Activated T-helper 9 cell treated with anti-CD3 and anti-CD28 coated beads, Interleukin-2, amount 50 U/mL, for 16 hours (primary cell): ENCODE measurements at places on chromosomes 5 and 9.
A peak's percentile ranks its signal among the peaks of the same experiment; 100 is the strongest.

DNA sequence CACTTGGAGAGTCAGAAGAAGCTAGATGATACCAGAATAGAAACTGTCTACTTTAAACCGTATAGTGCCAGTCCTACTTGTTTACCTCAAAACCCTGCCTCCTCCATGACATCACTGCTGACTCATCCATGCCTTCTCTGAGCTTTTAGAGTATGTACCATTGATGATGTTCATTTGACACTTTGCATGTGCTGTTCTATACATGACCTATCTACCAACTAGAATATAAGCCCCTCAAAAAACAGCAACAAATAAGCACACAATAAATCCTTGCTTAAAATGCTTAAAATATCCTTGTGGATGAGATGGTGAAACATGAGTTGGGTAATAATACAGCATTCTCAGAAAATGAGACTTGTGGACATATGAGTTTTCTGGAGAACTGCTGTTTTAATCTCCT lies 2.6 kb downstream of the CTNNAL1 start:
- peak; percentile 43 for DNase-seq

DNA sequence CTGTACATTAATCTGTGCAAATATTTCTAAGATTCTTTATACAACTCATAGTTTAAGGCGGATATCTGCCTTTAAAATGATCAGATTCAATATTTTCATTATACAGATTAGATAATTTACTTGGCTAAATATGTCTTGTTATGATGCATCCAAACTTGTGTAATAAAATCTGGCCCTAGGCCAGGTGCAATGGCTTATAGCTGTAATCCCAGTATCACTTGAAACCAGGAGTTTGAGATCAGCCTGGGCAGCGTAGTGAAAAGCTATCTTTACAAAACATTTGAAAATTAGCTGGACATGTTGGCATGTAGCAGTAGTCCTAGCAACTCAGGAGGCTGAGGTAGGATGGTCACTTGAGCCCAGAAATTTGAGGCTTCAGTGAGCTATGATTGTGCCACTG lies 2002.2 kb upstream of the ACO1 start:
- no peak for DNase-seq

GRCh38 chr5:108064302-108064701 lies 317.6 kb downstream of the FBXL17 start:
- DNase-seq: no peak

DNA sequence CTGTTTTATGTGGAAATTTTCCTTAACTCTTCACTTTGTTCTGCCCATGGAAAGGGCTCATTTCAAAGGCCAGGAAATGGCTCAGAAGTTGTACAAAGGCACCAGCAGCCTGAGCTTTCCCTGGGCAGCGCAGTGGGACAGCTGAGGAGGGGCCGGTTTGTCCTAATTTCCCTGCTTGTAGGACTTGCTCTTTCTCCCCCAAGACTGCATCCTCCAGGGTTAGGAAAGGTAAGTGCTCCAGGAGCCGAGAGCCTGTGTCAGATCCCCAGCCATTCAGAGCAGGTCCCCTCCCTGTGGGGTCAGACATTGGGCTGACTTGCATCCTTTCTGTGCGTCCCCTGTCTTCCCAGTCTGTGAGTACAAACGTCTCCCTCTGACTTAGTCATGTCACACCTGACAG lies 43.5 kb downstream of the AGXT2 start:
- no peak for DNase-seq

GRCh38 chr9:106868565-106868964 lies 5.6 kb downstream of the ZNF462 start:
- no peak for DNase-seq

- no peak for DNase-seq
These were observed 9.1 kb upstream of the AK3 start for GRCh38 chr9:4750023-4750673.

DNA sequence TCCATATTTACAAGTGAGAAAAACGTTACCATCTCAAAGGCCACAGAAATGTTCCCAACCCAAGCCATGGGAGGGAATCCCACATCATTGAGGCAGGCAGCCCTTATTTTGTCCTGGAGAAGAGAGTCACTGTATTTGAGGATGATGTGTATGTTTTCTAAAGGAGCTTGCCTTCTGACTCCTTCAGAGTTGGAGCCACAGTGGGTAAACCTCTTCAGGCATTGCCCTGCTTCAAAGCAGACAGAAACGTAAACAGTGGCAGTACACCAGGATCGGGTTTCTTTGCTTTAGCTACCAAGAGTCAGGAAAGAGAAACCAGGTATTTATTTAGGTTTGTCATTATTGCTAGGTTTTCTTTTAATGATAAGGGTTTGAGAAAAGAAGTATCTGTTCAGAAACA lies 45.7 kb downstream of the MUSK start:
- no peak for DNase-seq

GRCh38 chr5:171454549-171454948 lies 35.1 kb downstream of the FGF18 start:
- DNase-seq: no peak

DNA sequence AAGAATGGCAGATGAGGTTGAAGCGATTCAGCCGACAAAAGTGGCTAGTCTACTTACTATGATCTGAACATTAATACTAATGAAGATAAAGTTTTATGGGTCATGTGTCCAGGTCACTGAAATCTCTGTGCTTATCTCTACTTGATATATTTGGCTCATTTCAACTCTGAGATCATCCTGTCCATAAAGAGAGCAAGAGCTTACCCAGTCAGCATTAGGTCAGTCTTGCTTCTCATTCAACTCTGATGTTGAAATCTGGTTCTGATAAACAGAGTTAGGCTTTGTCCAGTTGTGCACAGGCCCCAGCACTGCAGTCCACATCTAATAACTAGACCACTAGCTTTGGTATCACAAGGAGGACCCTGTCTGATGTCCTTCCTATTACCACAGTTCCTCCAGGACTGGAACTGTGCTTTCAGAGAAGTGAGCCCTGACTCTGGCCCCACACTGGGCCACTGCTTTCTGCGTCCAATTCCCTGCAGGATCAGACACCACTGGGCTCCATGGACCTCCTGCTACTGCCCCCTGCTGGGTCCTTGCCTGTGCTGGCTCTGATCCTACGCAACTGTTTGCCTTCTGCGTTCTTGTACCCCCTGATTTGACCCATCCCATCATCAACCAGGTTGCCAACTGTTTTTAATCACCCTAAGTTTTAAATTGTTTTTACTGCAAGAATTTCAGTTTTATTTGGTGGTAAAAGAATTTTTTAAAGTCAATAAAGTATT lies 23.7 kb upstream of the FAM120A start:
- DNase-seq: no peak

DNA sequence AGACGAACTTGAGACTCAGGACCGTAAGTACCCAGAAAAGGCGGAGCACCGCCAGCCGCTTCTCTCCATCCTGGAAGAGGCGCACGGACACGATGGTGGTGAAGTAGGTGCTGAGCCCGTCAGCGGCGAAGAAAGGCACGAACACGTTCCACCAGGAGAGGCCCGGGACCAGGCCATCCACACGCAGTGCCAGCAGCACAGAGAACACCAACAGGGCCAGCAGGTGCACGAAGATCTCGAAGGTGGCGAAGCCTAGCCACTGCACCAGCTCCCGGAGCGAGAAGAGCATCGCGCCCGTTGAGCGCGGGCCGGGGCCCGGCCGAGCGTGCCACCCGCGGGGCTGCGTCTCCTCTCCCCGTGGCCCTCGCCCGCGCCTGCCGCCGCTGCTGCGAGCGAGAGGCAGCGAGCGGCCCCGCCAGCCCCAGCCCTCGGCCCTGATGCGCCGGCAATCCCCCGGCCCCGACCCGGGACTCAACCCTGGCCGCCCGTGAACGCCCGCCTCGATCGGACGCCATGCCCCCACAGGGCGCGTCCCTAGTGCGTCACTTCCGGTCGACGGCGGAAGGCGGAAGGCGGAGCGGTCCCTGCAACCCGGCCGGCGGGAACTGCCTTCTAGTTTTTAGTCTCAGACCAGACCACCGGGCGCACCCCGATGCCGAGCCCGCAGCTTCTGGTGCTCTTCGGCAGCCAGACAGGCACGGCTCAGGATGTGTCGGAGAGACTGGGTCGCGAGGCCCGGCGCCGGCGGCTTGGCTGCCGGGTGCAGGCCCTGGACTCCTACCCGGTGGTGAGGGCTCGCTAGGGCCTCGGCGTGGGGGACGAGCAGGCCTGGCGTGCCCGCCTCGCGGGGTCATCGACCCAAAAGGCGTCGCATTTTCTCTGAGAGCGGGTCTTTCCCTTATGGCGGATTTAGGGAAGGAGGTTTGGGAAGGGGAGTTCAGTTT lies at the start of the genes NDOR1 and TMEM203:
NDOR1 (plus strand) TSS at position 575 of the 944 bp plus-strand sequence; CDS start at position 653, 78 bp downstream.
TMEM203 (minus strand) TSS at position 523 of the 944 bp plus-strand sequence; CDS start at position 289, 234 bp downstream.
- peak; percentile 93 for DNase-seq

- no peak for DNase-seq
These were observed 19.7 kb downstream of the SVEP1 start for GRCh38 chr9:110559869-110560268.

GRCh38 chr5:159536646-159537045 lies 206.4 kb upstream of the IL12B start:
- DNase-seq: no peak

- no peak for DNase-seq
These were observed 87.5 kb downstream of the FGF18 start for GRCh38 chr5:171506951-171507350.

DNA sequence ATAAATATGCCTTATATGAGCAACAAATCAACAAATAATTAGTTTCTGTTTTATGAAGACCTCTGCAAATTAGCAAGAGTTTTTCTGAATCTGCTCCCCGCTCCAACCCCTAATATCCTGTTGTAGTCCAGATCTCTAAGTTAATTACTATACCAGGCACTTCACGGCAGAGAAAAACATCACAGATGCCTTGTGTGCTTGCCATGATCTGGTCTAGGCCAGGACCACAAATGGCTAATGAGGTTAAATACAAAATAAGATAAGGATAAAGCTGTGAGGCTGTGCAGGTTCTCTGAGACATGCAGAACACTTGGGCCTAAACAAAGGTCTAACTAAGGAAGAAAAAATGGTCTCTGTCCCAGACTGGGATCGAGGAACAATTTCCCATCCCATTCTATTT lies 150.8 kb downstream of the SLIT3 start:
- DNase-seq: no peak

DNA sequence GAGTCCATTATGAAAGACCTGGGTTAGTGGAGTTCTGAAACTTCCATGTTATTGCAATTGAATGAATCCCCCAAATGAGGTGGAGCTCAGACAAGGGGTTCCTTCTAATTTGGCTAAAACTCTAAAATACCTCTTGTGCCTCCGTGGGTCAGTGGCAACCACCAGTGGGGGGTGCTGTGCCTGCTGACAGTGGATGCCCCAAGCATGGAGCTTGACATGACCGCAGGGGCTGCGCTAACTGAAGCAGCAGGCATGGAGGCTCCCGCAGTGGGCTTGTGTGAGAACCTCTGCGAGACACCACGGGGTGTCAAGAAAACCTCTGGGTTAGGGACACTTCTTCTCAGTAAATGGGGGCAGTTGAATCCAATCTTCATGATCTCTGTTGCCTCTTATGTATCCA lies 200.5 kb downstream of the DRD1 start:
- DNase-seq: no peak

- DNase-seq: no peak
These were observed 11.4 kb upstream of the CRHBP start for GRCh38 chr5:76941442-76941841.

- no peak for DNase-seq
These were observed 271.3 kb downstream of the ARHGAP26 start for GRCh38 chr5:143041461-143041860.
